DMS 273 treated with DMSO at 0.1 percent for 48 hours (cell line): ENCODE measurements at places on chromosomes 2 and 18.

DNA sequence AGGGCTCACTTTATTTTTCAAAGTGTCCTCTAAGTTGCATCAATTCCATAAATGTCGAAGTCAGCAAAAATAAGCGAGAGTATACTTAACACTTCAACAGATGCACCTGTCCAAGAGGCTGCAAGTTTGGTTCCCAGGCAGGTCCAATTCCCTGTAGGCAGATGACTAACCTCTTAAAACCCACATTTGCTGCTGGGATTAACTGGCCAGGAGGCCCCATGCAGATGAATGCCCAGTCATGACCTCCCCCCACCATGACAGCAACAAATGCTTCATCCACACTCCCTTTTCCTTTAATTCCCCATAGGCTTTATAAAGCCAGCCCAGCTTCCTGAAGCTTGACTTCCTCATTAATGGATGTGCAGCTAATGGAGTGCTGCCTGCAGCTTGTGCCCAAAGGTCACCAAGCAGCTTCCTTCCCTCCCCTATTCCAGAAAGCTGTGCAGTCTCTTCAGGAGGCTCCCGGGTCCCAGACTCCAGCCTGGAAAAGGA, 35.7 kb downstream of the REEP1 start:
- DNase-seq, result no peak

- no peak for DNase-seq
These were observed 209.4 kb upstream of the RBBP8 start for GRCh38 chr18:22723773-22724172.

GRCh38 chr2:102391565-102391964, 31.4 kb upstream of the IL18RAP start:
- no peak for DNase-seq

DNA sequence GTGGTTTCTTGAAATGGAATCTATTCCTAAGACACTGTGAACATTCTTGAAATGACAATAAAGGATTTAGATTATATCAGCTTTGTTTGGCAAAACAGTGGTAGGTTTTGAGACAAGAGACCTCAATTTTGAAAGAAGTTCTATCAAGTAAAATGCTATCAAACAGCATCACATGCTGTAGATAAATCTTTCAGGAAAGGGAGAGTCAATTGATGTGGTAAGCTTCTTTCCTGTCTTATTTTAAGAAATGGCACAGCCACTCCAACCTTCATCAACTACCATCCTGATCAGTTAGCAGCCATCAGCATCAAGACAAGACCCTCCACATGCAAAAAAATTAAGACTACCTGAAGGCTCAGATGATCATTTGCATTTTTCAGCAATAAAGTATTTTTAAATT, 495.4 kb downstream of the TRIB2 start:
- DNase-seq, result no peak
